ENCODE measurements at places on chromosomes 4 and X.
A peak's percentile ranks its signal among the peaks of the same experiment; 100 is the strongest.

GRCh38 chr4:188949596-188949995 is 810.4 kb downstream of the TRIML1 start:
- no peak for DNase-seq

GRCh38 chrX:136028383-136028984 is 43.2 kb downstream of the SLC9A6 start:
- peak; percentile 64 for DNase-seq

DNA sequence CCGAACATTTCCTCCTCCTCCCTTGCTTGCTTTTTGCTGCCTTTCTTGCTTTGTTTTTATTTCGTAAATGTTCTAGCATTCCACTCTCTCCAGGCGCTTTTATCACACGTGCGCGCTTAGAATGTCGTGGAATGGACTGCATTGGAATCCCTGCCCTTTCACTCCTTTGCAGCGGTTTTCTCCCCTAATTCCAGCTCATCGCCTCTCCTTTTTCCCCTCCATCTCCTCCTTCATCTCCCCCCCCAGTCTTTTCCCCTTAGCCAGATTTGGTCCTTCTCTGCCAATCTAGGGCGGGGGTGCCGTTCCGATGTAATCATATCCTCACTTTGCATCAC is 579 bp downstream of the OGT start:
- DNase-seq = no peak

DNA sequence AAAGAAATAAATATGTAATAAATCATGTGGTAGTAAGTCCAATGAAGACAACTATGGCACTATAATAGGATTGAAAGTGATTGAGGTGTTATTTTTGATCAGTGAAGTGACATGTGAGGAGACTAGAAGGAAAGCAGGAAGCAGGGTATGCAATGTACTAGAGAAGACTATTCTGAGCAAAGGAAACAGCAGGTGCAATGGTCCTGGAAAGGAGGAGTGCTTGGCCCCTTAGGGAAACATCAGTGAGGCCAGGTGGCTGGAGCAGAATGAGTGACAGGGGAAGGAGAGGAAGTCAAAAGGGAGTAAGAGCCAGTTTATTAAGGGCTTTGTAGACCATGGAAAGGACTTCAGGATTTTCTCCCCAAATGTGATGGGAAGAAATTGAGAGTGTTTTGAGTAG is 207.6 kb upstream of the HCCS start:
- DNase-seq = no peak

DNA sequence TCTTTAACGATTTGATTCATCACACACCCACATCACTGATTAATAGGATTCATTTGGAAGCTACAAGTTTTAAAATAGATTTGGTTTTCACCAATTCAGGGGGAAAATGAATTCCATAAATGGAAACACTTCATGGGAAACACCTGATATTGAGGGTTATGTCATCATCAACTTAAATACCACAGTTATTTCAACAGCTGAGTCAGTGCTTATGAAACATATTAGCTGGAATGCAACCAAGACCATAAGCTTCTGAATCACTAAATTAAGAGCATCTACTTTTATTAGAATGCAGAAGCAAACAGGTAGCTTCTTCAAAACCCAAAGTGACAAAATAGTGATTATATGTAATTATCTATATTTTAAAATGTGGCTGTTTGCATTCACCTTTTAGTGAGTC is 207.8 kb upstream of the DCAF8L1 start:
- no peak for DNase-seq

Measured in CD4-positive, CD25-positive, alpha-beta regulatory T cell (primary cell).